ENCODE measurements at places on chromosomes 16 and 17. TPM values are rescaled to one million over a fixed set of nuclear protein-coding genes. Genes with fewer than 3 reads are reported as not detected.

DNA sequence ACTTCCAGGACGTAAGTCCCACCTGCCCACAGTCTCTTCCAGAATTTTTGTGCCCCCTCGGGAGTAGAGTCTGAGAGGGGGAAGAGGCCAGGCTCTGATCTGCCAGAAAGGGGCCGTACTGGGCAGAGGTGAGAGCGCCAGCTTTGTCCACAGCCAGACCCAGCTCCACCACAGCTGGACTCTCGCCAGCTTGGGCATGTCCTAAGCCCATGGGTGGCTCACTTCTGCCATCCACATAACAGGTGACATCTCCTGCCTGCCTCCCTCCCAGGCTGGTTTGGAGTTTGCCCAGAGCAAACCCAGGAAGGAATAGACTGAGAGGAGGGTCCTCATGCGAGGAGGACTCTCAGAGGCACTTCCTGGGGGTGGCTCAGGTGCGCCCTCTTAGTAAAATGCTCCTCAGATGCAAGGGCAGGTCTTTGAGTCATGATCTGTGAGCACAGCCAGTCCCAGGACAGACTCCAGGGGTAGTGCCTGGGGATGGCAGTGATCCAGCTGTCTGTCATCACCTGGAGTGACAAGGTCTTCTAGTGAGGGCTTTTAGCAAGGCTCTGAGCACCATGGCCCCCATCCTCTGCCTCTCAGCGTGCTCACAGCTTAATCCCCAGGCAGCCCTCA is 89.2 kb downstream of the AMFR start:
- DNase-seq = no peak

GRCh38 chr17:79057737-79058385 is 16.8 kb upstream of the ENGASE start:
- DNase-seq = no peak

GRCh38 chr17:32192379-32192778 is 50.1 kb downstream of the RHOT1 start:
- no peak for DNase-seq

DNA sequence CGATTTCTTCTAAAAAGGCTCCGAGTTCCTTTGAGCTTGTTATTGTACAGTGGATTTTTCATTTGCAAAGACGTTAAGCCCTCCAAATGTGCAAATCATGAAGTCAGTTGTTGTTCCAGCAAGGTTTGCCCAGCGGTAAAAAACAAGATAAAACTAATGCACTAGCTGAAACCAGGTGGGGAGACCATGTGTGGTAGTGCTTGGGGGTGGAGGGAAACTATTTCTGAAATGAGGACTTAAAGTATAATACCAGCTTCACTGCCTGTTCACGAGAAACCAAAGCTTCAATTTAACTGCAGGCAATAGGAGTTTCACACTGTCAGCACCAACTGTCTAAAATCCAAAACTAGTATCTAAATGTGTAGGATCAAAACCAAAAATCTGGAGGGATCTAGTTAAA is 22.3 kb downstream of the SMARCE1 start:
- DNase-seq = no peak

DNA sequence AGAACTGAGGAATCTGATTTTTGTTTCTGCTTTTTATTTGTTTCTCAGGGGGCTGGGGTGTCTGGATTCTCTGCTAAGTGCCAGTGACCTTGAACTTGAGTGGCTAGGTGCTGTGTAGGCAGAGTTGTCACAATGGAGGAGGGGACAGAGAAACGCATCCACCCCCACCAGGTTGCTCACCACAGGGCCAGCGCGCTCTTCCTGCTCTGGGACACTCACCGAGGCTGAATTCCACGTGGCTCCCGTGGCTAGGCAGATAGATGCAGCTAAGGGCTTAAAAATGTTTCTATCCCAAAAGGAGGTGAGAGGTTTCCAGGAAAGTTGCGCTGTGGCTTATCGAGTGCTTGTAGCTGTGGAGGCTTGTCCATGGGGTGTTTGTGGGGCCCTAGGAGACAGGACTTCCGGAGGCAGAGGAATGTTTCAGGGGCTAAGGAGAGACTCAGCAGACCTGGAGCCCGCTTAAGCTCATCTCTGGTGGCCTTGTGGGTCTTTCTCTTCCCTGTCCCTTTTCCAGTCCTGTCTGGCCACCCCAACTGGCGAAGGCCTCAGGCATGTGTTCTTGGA is 36.8 kb downstream of the ADCY7 start:
- no peak for DNase-seq

- DNase-seq = no peak
These were observed 5.4 kb downstream of the CD300LB start for GRCh38 chr17:74525781-74526288.

DNA sequence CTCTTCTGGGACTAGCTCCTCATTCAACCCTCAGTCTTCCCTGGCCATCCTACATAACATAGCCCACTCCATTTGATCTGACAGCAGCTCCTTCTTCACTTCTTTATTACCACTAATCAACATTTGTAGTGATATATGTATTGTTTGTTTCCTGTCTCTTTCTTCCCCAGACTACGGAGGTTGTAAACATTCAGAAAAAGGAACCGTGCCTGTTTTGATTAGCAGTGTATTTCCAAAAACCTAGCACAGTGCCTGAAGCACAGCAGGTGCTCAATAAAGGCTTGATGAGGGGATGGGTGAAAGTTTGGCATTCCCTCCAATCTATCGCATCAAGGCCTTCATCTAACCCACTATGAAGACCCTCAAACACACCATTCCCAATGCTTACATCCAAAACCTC is 150.8 kb downstream of the XYLT1 start:
- no peak for DNase-seq

GRCh38 chr17:1577182-1577581 is 14.6 kb upstream of the PITPNA start:
- peak; percentile 84 for DNase-seq

- DNase-seq = no peak
These were observed 22.2 kb downstream of the SOCS1 start for GRCh38 chr16:11233727-11234376.

GRCh38 chr16:69131839-69132423 is 457 bp downstream of the CHTF8 start:
- DNase-seq = peak; percentile 96

GRCh38 chr17:28174352-28175046 is 132.0 kb downstream of the NLK start:
- DNase-seq = peak; percentile 40

GRCh38 chr17:12899604-12900003 is 110.3 kb downstream of the ARHGAP44 start:
- DNase-seq = no peak

GRCh38 chr16:15051387-15051951 is 4.4 kb downstream of the NTAN1 start:
- DNase-seq = no peak

DNA sequence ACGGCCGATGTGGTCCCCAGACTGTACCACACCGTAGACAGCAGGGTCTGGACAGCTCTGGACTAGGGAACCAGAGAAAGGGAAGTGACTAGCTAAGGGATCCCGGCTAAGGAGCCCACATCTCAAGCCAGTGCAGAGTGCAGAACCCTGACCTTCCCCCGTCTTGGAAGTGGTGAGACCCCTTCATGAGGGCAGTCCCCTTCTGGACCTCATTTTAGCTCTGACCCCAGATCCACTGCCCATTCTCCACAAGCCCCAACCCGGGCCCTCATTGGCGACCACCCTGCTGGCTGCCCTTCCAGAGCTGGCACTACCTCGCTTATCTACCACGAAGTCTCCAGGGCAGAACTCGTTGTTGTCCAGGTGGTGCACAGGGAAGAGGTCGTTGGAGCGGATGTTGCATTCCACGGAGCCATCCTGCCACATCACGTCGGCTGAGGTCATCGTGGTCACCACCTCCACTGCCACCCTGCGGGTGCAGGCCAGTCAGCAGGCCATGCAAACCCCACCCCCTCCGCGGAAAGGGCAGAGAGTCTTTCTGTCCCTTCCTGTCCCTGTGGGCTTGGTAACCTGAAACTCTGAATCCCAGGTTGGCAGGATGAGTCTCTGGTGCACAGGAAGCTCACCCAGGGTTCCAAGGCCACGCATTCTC is 14.2 kb downstream of the SPHK1 start:
- no peak for DNase-seq

DNA sequence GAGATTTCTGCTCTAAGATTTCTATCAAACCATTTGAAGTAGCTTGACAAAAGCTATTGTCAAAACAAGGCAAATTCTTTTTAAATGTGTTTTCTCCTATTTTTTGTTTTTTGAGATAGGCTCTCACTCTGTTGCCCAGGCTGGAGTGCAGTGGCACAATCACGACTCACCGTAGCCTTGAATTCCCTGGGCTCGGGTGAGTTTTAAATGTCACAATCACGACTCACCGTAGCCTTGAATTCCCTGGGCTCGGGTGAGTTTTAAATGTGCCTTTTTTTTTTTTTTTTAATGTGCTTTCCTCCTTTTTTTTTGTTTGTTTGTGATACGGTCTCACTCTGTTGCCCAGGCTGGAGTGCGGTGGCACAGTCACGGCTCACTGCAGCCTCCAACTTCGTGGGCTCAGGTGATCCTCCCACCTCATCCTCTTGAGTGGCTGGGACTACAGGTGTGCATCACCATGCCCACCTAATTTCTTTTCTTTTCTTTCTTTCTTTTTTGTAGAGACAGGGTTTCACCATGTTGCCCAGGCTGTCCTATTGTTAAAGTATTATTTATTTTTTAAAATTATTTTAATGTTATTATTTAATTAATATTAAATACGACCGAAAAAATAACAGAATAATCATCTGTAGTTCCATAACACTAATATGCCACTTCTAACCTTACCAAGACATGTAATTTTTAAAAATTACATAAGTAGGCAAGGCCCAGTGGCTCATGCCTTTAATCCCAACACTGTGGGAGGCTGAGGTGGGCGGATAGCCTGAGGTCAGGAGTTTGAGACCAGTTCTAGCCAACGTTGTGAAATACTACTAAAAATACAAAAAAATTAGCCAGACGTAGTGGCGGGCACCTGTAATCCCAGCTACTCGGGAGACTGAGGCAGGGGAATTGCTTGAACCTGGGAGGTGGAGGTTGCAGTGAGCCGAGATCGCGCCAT is 69.7 kb upstream of the FA2H start:
- no peak for DNase-seq

GRCh38 chr17:31533546-31534155 is 142.2 kb downstream of the RAB11FIP4 start:
- DNase-seq = peak; percentile 58

The CCL17 gene
- not detected for total RNA-seq

The HBQ1 gene
- not detected for total RNA-seq

The SEPTIN1 gene
- 6.2 TPM for total RNA-seq

The CCL7 gene
- total RNA-seq = not detected

The GJD3 gene
- total RNA-seq = 1.2 TPM

The TSPOAP1 gene
- 11.6 TPM for total RNA-seq

The ABAT gene
- 10.1 TPM for total RNA-seq

The CFAP119 gene
- not detected for total RNA-seq

The ADGRG3 gene
- 7.7 TPM for total RNA-seq

The HIC1 gene
- 9.4 TPM for total RNA-seq

The MRPL12 gene
- total RNA-seq = 47.8 TPM

All from stomach (tissue), 19 donors.